ENCODE measurements at places on chromosomes 5 and 9. TPM values are rescaled to one million over a fixed set of nuclear protein-coding genes. Genes with fewer than 3 reads are reported as not detected.

LRRC19 gene
- not detected for total RNA-seq

ASTN2 gene
- 4.4 TPM for total RNA-seq

CCDC192 gene
- total RNA-seq: not detected

PDE8B gene
- 5.9 TPM for total RNA-seq

CER1 gene
- not detected for total RNA-seq

SLC25A25 gene
- total RNA-seq: 44.4 TPM

FBN2 gene
- 0.49 TPM for total RNA-seq

- DNase-seq: no peak
These were observed 817 bp downstream of the GAPVD1 start for GRCh38 chr9:125262294-125262991.

GRCh38 chr9:114953959-114954358 is 23.6 kb upstream of the TNFSF8 start:
- no peak for DNase-seq

DNA sequence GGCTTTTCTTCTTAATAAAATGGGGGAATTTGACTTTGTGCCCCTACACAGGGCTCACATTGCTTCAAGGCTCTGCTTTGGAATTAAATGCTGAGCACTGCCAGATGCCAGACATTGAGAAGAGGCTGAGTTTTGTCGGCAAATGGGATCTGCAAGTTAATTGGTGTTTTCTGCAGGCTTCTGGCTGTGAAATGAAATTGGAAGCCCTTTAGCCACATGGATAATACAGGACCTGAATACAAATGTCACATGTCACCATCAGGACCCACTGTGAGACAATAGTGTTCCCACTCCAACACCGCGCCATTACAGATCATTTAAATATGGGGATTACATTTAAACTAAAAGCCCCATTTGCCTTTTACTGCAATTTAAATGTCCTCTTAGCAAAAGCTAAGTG is 164.4 kb downstream of the ZSWIM6 start:
- DNase-seq: no peak

DNA sequence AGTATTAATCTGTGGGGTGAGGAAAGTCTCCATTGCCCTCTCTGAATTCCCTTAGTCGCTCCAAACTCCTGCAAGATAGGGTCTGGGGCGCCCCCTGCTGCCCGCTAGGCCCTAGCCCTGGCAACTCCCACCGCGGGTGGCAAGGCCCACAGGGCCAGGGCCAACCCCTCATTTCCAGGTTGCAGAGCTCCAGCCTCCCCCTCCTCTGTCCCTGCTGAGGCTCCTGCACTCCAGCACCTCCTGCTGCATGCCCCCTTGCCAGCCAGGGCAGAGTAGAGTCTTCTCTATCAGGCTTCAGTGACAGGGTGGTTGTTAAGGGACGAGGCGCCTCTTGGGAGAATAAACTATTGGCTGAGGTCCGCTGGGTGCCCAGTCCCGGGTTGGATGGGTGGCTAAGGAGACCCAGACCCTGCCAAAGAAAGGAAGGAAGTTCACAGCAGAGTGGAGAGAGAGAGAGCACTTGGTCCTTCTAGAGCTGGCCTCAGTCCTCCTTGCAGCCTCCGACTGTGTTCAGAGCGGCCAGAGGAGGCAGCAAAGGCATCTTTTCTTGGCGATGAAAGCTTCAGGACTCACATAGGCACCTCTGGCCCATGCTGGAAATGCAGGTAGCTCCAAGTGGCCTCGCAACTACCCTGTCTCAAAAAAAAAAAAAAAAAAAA is 45.6 kb downstream of the SAR1B start:
- DNase-seq: no peak

- DNase-seq: no peak
These were observed 215.6 kb upstream of the NREP start for GRCh38 chr5:111972548-111972947.

DNA sequence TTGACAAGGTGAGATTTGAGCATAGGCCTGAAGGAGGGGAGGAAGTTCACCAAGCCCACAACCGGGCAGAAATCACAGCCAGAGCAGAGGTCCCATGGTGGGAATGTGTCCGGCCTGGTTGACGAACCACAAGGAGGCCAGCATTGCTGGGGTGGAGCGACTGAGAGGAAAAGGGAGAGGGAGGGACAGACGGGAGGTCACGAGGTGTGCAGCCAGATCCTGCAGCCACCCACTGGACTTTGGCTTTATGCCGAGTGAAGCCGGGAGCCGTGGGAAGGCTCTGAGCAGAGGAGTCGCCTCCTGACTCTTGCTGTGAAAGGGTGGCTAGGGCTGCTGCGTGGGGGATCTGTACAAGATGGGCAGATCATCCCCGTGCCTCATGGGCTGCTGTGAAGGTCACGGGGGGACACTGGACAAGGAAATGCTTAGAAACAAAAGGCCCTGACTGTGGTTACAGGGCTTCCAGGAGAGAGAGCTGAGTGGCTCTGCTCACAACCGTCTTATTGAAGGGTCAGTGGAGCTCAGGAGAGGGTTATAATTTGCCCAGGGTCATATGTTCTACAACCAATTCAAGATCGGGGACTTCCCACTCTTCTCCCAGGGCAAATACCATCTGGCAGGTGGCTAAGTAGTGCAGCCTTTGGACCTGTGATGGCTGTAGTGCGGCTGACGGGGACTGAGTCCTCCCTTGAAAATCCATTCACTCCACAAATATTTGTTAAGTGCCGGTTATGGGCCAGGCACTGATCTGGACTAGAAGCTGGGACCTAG is 15.6 kb upstream of the CD74 start:
- DNase-seq: no peak

GRCh38 chr9:88391921-88392320 is 3.7 kb downstream of the SPIN1 start:
- DNase-seq: no peak

DNA sequence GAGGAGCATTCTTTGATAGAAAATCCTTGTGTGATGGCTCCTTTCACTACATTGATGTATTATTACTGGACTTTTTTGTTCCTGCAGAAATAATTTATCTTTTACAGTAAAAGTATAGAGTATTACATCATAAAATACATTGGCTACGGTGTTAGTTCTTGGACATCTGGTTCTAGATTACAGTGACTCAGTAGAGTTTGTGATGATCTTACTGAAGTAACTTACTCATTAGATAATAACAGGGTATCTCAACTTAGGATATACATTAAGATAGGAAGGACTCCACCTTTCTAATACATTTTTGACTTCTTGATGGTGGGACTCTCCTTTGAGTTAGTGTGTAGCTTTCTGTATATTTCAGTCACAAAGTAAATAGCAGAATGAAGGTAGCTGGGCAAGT is 59.1 kb downstream of the ZNF462 start:
- DNase-seq: no peak

- DNase-seq: no peak
These were observed 382.7 kb upstream of the MEF2C start for GRCh38 chr5:89265511-89266179.

- no peak for DNase-seq
These were observed 6.3 kb downstream of the TTC16 start for GRCh38 chr9:127722055-127722745.

DNA sequence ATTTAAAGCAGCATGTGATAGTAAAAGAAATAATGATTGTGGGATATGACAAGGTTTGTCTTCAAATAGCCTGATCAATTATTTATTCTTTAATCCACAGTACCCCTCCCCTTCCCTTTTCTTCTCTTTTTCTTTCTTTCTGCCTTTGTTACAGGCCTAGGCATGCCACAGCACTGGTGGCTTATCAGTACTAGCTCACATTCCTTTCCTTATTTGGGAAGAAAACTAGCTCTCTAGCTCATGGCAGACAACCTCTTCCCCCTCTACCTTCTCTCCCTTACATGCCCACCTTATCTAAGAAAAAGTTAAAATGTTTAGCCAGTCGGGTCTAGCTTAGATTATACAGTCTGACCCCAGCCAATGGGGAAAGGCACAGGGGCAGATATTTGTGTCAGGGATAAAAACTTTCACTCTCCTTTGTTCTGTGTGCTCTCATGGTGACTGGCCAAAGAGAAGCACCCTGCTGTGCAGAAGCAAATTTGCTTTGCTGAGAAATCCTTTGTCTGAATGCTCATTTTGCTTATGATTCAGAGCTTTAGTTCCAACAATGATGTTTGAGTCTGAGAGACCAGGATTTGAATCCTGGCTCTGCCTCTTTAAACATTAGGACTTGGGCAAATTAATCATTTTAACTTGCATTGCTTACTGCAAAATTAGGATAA is 75.8 kb upstream of the CDH12 start:
- no peak for DNase-seq

- DNase-seq: no peak
These were observed 71.1 kb upstream of the NR3C1 start for GRCh38 chr5:143474616-143475015.

DNA sequence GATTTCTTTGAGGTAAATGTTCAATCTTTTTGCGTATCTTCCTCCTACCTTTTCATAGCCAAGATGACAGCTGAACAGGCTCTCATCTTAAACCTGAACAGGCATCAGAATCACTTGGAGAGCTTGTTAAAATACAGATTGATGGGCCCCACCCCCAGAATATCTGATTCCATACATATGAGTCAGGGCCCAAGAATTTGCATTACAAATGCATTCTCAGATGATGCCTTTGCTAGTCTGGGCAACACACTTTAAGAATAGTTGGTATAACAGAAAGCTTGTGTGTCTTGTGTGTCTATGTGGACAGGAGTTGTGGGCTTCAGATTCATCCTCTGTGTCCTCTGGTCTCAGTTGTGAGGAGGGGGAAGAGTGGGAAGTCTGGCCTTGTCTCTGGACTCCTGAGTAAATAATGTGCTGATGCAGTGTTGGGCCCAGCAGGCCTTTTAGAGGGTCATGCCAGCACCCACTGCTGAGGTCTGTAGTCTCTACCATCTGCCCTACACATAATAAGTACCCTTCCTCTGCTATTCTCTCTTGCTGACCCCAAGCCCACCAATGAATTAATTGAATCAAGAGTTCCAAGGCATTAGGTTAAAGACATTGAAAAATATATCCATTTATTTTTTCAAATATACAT is 43.1 kb downstream of the PTCD2 start:
- DNase-seq: no peak

DNA sequence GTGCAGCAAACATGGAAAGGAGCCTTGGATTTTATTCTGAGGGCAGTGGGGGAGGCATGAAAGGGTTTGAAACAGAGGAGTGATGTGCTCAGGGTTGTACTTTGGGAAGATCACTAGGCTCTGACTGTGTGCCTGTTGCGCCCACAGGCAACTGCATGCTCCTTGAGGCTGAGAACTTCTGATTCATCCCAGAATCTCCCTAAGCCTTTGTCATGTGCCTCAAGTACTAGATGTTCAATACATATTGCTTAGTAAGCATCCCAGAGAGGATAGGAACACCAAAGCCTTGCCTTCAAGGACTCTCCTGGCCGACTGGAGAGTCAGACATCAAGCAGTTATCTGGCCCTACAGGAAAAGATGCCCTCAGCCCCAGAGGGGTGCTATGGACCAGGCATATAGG is 54.1 kb downstream of the ARHGEF37 start:
- no peak for DNase-seq

DNA sequence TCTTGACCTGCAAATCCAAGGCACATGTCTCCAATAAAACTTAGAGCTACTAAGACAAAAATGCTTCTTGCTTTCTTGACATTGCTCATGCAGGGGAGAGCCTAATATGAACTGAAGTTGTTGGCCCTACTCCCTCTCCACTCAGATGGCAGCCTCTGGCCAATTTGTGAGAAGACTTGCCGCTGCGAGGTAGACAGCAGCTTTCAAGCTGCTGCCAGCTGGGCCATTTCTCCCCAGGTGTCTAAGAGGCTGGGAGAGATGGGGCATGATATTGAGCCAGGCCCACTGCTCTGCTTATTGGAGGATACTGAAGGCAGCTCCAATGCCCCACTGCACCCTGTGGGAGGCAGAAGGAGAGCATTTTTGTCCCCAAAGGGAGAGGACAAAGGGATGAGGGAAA is 380.5 kb downstream of the RASEF start:
- no peak for DNase-seq

DNA sequence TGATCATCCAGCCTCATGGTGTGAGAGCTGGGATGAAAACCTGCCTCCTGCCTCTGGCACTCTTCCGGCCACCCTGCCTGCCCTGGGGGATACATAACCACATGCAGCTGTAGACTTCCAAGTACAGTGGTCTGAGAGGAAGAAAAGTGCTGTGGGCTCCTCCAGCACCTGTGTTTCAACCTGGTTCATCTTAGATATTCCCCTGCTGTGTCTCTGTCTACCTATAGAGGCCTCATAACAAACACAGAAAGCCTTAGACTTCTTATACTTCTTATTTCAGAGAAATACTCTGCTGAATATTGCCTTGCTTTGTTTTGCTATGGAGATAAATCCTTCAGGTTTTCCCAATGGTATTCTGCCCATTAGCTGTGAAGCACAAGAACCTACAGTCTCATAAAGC is 19.6 kb upstream of the TNFAIP8 start:
- no peak for DNase-seq

GRCh38 chr9:76138360-76138759 is 247.9 kb downstream of the PCSK5 start:
- no peak for DNase-seq

GRCh38 chr5:82635561-82636288 is 357.6 kb upstream of the RPS23 start:
- no peak for DNase-seq
